GM12891 (cell line): ENCODE measurements at places on chromosomes 2 and 18.

DNA sequence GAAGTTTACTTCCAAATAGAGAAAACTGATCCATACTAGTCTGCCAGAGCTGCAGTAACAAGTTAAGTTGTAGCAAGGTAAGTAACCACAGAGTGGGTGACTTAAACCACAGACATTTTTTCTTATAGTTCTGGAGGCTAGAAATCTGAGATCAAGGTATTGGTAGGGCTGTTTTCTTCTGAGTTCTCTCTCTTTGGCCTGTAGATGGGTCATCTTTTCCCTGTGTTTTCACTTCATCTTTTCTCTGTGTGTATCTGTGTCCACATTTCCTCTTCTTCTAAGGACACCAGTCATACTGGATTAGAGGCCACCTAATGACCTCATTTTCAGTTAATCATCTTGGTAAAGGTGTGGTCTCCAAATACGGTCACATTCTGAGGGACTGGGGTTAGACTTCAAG is 142.9 kb upstream of the MEX3C start:
- no peak for DNase-seq

DNA sequence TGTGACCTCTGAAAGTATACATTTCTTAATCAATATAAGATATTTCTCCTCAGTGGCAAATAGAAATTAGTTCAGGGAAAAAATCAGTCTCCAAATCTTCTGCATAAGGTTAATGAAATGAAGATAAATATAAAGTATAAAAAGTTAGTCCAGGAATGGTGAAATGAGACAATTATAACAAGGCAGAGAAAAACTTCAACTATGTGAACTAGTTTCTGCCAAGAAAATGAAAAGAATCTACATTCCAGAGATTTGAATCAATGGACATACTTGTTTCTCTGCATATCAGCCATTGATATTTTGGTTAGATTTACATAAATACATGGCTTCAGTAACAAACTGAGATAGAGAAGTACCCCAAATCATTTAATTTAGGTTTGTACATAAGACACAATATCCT is 249.0 kb downstream of the EXOC6B start:
- DNase-seq: no peak

DNA sequence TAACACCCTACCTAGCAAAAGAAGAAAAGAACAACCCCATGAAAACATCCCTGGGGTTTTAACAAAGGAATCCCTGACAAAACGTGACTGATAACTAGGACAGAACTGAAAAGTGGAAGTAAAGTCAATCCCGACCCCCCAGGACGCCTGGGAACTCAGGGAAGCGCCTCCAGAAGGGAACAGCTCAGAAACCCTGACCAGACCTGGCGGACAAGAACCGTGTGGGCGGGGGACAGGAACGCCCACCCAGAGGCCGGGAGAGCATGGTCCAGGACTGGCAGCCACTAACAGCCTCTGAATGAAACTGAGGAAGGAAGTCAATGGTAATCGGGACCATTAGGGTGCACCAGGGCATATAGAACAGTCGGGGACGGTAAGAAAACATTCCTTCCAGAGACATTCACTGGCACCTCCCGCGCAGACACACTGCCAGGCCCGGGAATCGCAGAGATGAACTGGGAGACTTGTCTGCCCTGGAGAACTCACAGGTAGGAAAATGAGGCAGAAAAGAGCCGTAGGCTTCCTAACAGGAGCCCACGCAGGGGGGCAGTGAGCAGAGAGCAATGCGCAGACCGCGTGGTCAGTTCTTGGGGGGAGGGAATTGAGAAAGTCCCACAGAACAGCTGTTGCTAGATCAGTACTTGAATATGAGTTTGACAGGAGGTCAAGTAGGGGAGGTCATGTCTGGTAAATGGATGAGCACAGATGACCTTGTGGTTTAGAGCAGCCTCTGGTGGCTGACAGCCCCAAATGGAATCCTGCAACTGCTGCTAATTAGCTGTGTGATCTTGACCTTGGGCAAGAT is 1.3 kb upstream of the TBC1D8 start:
- DNase-seq: peak; percentile 46

- DNase-seq: peak; percentile 39
Measured at GRCh38 chr2:227482638-227483340, 10.8 kb downstream of the AGFG1 start.

DNA sequence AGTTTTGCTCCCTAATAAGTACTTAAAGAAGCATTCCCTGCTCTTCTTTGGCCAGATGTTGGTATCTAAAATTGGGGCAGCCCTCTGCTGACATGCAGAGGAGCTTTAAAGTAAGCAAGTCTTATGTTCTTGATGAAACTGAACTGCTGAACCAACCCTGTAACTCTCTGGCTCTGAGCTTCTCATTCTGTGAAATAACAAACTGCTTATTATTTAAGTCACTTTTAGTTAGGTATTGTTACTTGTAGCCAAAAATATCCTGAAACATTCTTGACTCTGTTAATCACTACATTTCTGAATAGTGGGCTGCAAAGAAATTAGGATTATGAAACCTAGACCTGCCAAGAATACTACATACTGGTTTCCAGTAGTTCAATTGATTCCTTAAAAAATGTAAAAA is 15.5 kb downstream of the PPP3R1 start:
- no peak for DNase-seq
